ENCODE measurements at places on chromosomes 5 and 9.

DNA sequence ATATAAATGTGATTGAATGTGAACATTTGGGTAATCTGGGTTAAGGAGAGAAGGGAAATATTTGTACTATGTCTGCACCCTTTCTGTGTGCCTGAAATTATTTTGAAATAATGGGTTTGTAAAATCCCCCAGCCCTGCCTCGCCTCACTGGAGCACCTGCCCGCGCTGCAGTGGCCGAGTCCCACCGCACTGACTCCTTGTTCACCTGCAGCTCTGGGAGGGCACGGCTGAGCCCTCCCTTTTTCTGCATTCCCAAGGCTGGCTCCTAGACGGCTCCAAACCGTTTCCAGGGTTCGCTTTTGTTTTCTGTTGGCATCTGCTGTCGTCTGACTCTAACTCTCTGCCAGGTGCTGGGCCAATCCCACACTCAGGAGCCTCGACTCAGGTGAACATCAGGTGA lies 17.6 kb upstream of the PPP1R26 start:
- no peak for DNase-seq

- DNase-seq = no peak
Observed at GRCh38 chr9:131447148-131447547, 53.3 kb downstream of the PRRC2B start.

- no peak for DNase-seq
Observed at GRCh38 chr5:36156121-36156601, 4.2 kb downstream of the SKP2 start.

GRCh38 chr5:65696892-65697291 lies 25.0 kb downstream of the SGTB start:
- DNase-seq = no peak

Data from urothelium cell line (cell line).